ENCODE measurements at places on chromosomes 1 and 21.

DNA sequence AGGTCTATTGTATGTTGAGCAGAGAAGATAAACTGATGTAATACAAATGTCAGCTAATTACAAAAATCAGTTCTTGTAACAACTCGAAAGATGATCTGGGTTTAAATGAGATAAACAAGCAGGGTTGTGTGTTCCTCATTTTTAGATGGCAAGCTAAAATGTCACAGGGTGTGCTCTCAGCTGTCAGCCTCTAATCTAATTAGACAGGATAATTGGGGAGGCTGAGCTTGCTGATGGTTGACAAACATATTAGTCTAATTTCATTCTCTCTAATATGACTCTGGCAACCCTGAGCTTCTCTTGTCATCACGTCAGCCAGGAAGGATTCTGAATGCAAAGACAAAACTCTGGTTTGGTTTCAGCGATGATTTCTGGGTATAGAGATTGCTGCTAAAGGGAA is 335.3 kb upstream of the KAZN start:
- no peak for DNase-seq

DNA sequence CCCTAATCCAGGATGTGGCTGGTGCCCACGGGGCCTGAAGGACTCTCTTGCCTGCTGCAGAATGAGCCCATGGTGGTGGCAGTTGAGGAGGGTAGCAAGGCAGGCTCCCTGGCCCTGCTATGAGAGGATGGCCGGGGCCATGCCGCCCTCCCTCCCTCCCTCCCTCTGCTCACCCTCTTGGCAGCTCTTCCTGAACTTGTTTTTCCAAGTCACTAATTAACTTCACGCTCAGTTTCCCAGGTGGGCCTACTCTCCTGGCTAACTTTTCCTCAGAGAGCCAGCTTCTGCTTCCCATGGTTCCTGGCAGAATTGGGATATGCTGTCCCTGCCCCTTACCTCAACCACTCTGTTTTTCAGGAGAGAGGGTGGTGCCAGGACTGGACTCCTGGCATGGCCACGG is 10.2 kb downstream of the KCNC4 start:
- DNase-seq: no peak

DNA sequence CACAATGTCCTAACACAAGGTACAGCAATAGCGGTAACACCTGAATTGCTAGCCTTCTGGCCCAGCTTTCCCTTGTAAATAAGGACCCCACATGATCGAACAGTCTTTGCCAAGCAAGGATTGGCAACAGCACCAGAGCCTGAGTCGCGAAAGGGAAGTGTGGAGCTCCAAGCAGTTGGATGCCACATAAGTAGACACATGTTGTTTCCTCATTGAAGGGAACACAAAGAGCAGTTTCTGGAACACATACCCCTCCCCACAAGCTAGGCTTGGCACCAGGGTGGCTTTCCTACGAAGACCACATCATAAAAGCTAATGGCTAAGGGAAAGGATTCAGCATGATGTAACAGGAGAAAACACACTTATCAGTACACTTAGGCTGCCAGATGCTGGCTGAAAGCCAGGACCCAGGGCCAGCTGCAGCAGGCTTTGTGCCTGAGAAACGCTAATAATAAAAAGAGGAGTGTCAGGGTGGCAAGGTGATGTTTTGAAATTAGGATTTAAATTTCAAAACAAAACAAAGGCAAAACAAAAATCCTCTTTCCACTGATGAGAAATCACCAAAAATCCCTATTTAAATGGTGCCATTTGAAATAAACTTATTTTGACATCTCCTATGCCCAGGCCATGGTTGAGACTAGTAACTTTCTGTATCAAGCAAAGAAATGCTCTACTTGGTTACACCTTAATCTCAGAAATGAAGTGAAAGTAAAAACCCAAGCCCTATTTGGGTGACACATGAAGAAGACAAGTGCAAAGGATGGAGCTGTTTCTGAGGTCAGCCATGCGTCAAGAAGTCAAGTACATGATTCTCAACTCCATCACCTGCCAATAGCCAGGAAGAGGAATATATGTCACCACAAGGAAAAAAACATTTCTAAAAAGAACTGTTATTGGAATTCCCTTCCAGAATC is 11.9 kb upstream of the CPLANE2 start:
- peak; percentile 83 for DNase-seq

DNA sequence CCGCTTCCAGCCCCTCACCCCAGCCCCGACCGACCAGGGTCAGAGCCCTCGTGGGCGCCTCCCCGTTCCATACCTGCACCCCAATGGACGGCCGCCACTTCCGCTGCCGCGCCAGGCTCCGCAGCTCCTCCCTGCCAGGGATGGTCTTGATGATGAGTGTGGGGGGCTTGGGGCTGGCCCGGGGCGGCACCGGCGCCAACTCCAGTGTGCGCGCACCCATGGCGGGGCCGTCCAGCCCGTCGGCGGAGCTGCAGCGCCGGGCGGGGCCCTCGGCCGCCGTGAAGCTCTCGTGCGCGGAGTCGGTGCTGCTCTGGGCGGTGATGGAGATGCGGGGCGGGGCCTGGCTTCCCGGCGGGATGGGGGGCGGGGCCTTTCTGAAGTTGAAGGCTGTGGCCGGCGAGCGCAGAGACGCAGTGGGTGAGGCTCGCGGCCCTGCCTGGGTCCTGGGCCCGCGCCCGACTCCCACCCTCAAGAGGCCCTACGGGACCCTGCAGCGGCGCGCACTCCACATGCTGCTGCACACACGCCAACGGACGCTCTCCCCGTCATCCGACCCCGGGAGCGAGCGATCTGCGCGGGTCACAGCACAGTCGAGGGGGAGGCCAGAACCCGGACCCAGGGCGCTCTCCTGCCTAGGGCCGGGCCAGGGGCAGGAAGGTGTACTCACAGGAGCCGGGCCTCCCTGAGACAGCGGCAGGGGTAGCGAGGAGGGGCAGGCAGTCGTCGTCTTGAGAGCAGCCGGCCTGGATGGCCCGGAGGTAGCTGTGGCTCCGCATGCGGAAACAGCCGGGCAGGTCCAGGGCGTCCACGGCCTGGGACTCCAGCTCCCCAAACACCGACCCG is 26.1 kb upstream of the SMIM12 start:
- DNase-seq: peak; percentile 32

GRCh38 chr1:119896303-119896702 is at the start of gene ADAM30:
ADAM30 (minus strand) TSS chr1:119896515; CDS start chr1:119896336, 179 bp downstream.
- no peak for DNase-seq

GRCh38 chr1:232798920-232799319 is 6.3 kb upstream of the MAP10 start:
- no peak for DNase-seq

- DNase-seq: peak; percentile 59
Observed at GRCh38 chr1:186189156-186189555, 185.9 kb downstream of the TPR start.

DNA sequence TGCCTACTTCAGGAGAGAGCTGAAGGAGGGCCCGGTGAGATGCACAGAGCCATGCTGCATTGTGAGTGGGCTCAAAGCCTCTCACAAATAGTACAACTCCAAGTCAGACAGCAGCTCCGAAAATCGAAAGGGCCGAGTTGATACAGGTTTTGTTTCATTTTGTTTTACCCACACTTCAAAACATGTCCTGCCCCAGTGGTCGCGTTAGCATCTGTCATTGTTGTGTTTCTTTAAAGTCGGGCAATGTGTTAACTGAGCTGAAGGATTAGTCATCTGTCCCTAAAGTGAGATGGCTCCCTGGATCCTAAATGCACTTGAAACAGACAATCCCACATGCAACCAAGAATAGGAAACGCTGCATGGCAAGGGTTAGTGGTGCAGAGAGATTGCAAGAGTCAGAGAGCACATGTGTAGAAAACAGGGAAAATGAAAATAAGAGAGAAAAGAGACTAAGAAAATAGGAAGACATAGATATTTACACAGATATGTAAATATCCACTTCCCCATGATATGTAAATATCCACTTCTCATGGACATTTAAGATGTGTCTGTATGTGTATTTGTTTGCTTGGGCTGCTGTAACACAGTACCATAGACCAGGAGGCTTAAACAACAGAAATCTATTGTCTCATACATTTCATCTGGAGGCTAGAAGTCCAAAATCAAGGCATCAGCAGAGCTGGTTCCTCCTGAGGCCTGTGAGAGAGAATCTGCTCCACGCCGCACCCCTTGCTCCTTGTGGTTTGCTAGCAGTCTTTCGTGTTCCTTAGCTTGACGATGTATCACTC is 131.4 kb upstream of the RAB4A start:
- DNase-seq: no peak

DNA sequence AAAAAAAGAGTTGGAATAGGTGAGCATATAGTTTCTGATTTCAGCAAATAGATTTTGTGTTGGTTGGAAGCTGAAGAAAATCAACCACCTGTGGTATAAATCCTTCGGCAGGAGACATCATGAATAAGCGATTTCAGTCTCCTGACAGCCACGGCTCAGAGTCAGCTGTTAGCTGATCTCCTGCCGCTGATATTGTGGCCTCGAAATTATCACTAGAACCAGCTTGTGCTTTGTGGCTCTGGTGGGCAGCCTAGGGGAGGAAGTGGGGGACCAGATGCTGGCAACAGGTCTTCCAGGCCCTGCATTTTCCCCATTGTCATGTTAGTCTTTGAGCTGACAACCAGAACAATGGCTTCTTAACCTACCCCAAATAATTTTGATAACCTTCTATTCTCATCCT is 842 bp upstream of the GCSAML start:
- no peak for DNase-seq

DNA sequence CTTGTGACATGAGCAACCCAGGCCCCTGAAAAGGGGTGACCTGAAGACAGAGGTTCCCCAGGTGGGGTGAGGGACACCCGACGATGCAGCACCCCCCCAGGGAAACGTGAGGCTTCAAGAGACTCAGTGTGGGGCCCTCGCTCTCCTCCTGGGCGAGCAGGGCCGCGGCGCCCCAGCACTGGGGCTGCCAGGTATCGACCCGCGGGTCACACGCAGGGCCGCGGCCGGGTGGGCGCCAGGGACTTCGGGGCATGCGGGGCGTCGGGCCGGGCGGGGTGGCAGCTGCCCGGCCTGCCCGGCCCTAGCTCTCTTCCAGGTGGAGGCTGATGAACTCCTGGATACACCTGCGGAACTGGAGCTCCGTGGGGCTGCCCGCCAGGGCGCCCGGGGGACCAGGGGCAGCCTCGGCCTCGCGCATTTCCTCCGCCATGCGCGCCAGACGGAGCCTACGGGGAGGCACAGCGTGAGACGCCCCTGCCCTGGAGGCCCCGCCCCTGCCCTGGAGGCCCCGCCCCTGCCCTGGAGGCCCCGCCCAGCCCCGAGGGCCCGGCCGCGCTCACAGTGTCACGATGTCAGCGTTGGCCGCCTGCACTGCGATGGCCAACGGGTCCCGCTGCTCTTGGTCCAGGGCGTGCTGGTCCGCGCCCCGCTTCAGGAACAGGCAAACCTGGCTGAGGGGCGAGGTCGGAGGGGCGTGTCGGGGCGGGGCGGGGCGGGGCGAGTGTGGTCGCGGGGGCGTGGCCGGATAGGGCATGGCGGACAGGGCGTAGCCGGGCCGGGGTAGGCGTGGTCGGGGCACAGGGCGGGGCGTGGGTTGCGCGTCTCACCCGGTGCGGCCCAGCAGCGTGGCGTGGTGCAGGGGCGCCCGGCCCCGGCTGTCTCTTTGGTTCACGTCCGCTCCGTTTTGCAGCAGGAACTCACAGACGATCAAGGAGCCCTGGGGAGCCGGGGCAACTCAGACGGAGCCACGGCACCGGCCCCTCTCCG is 13.3 kb downstream of the SCNN1D start:
- no peak for DNase-seq

DNA sequence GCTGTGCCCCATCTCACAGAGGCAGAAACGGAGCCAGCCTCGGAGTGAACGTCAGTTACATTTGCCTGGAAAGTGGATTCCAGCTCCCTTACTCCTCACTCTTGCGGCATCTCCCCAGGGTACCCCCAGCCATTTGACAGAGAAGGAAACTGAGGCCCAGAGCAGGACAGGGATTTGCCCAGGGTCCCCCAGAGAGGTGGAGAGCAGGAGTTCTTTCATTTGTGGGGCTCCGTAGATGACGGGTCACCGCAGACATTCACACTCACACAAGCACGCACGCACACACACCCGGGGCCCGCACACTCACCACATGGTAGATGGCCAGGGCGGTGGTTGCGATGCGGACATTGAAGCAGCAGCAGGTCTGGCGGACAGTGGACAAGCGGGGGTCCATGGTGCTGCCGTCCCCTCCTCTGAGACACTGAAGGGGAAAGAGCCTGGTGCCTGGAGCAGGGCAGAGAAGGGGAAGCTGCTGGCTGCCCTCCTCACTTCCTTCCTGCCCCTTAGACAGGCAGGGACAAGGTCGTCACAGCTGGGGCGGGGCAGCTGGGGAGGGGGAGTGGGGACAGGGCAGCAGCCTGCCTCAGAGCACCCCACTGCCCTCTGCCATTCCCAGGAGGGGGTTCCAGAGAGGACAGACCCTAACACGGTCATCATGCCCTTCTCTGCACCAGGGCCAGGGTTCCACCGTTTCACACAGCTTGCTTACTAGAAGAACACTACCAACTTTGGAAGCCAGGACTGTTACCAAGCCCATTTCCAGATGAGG is at the start of gene LAPTM5:
Gene LAPTM5 (minus strand): TSS at position 423 of the 769 bp plus-strand sequence. CDS start 29 bp downstream, at position 394.
- DNase-seq: no peak

- no peak for DNase-seq
Observed at GRCh38 chr1:159756397-159756796, 24.4 kb upstream of the DUSP23 start.

DNA sequence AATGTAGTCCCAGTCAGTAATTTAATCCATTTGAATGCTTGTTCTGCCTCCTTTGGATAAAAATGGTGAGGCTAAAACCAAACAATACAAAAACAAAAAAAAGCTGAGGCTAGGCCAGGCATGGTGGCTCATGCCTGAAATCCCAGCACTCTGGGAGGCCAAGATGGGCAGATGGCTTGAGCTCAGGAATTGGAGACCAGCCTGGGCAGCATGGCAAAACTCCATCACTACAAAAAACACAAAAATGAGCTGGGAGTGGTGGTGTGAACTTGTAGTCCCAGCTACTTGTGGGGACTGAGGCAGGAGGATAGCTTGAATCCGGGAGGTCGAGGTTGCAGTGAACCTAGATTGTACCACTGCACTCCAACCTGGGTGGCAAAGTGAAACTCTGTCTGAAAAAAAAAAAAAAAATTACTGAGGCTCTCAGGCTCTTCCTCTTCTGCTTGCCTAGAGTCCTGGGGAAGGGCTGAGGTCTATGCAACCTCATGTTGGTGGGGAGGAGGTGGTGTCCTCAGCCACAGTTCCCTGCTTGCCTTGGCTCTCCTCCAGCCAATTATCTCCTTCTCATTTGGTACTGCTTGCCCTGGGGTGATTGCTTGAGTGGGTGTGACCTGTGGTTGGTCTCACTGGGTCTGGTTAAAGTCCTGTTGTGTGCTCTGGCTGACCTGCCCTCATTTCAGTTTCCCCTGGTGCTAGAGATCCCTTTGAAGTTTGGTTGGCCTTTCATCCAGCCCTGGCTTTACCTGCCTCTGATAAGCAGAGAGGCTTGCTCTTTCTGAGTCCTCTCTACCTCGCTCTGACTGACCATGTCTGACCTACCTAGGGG is 20.9 kb downstream of the S1PR1 start:
- no peak for DNase-seq

GRCh38 chr1:201447903-201448871 is 20.8 kb downstream of the PHLDA3 start:
- DNase-seq: peak; percentile 71

- DNase-seq: peak; percentile 86
Observed at GRCh38 chr1:232127190-232127589, 500.6 kb downstream of the DISC1 start.

- DNase-seq: peak; percentile 77
Observed at GRCh38 chr1:11550664-11551283, 71.8 kb downstream of the DISP3 start.
